ENCODE measurements at places on chromosomes 4 and X.
A peak's percentile ranks its signal among the peaks of the same experiment; 100 is the strongest.

- no peak for DNase-seq
Measured at GRCh38 chr4:8120501-8120900, 38.1 kb downstream of the ABLIM2 start.

DNA sequence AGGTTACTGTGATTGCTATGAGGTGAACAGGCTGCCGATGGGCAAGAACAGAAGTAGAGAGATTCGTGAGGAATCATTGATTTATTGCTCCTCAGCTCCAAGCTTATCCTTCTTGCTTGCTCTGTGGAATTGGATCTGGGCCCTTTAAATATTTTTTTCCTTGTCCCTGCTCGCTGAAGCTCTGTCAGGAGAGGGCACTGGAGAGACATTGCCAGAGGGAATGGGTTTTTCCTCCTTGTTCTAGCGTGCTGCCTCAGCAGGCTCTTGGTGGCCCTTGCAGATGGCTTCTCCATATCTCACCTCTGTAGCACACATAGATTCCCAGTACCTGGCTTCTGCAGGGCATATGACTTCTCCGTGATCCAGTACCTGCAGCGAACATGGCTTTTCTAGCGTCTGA lies 67.4 kb downstream of the CNGA2 start:
- no peak for DNase-seq

DNA sequence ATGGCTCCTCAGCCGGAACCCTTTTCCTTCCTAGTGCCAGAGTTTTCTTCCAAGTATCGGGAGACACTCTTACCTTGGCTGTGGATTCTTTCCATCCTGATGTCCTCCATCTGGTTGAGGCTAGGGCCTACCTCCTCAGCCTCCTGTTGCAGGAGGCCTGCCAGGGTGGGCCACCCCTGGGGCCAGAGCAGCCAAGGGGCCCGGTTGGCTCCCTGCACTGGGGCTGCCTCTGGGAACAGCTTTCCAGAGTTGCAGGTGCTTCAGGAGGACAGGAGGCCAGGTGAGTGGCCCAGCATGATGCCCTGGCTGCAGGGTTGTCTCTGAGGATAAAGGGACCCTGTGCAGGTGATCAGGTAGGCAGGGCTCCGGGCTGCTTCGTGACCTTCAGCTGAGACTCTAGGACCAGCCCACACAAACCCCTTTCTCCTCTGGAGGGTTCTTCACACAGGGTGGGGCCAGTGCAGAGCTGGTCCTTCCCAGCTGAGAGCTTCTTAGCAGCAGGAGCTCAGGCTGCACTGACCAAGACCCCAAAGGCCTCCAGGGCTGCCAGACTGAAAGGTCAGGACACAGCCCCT lies 5.3 kb upstream of the GPR78 start:
- no peak for DNase-seq

GRCh38 chr4:129788486-129788885 lies 692.5 kb downstream of the C4orf33 start:
- DNase-seq: no peak

DNA sequence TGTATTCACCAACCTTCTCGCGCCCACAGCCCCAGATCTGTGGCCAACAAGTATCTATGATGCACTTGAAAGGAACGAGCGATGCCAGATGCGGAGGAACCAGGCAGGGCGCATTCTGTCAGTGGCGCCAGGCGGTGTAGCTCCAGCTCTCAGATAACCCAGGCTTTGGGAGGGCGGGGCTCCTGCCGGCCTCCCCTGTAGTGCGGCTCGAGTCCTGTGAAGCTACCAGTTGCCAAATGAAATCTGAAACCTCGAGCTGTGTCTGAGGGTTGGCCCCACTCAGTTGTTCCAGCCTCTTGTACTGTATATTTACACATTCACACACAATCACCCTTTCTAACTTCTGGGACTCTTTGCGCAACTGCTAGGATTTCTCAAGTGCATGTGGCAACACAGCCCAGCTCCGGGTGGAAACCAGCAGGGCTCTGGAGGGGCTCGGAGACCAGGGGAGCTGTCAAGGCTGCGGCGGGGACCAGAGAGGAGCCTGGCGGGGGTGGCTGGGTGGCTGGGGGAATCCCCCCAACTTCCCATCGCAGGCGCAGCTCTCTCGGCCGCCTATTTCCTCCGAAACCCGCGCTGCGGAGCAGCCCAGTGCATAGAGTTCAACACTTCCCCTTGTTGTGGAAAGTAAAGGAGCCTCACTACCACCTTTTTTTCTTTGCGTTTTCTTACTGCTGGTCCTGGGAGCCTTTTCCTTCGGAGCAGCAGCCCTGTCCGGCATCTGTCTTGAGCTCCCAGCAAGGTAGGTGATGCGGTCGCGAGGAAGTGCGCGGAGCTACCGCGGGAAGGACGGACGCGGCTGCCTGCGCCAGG lies at the start of gene ARHGAP24:
Gene ARHGAP24, plus strand, starts transcription at position 333 of the 813 bp plus-strand sequence.
- peak; percentile 71 for DNase-seq

- no peak for DNase-seq
Measured at GRCh38 chr4:164058776-164059445, 564.4 kb downstream of the TMA16 start.

DNA sequence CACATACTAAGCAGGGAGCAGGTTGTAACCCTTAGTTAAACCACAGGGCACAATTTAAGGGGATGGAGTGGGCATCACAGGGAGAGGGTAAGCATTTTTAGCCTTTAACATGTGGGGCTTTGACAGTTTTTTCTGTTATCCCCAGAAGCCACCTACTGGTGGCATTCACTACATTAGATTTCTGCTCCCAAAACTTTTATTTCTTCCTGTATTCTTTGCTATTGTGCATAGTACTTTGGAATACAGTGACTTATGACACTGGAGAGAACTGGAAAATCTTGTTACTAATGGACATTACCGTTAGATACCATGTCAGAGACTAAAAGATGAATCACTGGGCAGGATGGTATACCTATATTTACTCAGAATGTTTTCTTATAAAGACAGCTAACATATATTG lies 7.3 kb downstream of the TRIM75 start:
- DNase-seq: no peak

DNA sequence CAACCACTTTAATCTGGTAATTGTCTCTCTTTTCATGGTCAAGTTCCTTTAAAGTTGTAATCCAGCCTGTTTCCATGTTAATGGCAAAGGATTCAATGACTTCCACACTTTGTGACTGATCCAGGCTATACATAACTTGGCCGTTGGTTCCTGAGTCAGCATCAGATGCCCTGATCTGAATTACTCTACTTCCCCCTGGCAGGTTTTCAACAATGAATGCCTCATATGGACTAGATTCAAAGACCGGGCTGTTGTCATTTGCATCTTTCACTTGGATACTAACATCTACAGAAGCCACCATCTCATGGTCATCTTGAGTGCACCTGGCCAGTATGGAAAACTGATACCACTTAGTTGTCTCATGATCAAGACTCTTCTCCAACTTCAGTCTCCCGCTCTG lies 62.6 kb upstream of the MTNR1A start:
- no peak for DNase-seq

- DNase-seq: no peak
Measured at GRCh38 chr4:140286456-140286855, 87.0 kb upstream of the SCOC start.

GRCh38 chr4:147207911-147208310 lies 262.2 kb upstream of the TTC29 start:
- no peak for DNase-seq

- no peak for DNase-seq
Measured at GRCh38 chr4:41057467-41057866, 156.9 kb downstream of the APBB2 start.

- DNase-seq: no peak
Measured at GRCh38 chrX:136453114-136453513, 34.6 kb upstream of the BRS3 start.

GRCh38 chr4:4618847-4619246 lies 77.0 kb upstream of the STX18 start:
- DNase-seq: no peak

DNA sequence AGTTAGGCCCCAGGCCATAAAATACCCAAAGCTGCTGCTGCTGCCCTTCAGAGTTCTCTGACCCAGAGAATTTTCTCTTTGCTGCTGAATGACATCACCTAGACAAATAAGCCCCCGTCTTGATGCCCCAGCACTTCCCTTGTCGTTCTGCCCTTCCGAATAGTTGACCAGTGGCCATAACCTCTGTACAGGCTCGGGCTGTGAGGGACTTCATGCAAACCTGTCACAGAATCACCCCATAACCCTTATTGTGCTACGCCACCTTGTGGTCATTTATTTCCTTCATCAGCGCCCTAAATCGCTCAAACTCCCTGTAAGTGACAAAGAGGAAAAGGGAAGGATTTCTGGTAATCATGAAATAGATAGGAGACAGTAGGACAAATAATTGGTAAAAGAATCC lies 18.8 kb downstream of the SPACA5 start:
- peak; percentile 40 for DNase-seq

DNA sequence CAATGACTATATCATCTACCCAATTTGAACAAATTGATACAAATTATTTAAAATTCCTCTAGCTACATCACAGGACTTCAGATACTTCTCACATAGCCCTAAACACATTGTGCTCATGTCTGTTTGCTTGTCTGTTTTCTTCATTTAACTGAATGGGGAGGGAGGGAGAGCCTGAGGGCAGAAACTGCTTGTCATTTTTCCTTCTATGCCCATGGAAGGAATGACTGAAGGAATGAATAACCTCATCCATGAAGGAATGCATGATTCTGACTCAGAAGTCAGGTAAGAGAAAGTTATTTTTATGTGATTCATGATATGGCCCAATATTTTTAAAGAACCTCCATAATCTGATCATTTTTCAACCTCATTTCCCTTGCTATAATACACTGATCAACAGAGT lies 418.0 kb upstream of the PITX2 start:
- DNase-seq: no peak

- DNase-seq: peak; percentile 66
Measured at GRCh38 chr4:153790962-153791551, 2.2 kb upstream of the SFRP2 start.

DNA sequence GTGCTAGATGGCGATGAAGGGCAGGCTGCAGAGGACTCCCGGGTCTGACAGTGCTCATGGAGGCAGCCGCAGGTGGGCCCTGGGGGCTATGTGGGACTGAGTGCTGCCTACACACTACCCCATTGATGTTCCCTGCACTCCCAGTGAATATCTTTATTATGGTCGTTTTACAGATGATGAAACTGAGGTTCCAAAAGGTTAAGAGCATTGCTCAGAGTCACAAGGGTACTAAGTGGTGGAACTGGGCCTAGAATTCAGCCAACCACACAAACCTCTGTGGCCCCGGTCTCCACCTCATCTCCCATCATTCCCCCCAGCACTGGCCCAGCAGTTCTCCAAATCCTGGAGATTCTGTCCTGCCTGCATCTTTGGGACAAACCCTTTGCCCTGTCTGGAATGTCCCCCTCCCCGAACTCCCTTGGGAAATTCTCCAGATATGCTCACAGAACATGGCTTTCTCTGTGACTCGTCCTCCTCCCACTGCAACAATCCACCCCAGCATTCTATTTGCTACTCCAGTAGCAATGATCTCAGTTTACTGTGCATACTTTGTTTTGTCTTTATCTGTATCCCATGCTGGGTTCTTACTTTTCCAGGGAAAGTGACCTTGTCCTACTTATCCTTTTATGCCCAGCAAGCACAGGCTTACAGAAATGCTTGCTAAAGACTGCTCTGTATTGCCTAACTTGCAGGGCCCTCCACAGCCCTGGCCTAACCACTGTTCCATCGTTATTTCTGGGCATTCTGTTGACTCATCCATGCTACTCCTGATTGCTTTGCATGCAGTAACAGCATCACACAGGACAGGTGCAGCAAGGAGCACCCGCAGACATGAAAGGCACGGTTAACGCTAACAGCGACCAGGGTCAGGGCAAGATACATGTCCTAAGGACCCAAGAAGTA lies 14.0 kb downstream of the PNMA6F start:
- DNase-seq: no peak

- no peak for DNase-seq
Measured at GRCh38 chrX:125326599-125326998, 6.9 kb downstream of the TEX13C start.

- no peak for DNase-seq
Measured at GRCh38 chrX:781224-782204, 150.9 kb downstream of the SHOX start.

DNA sequence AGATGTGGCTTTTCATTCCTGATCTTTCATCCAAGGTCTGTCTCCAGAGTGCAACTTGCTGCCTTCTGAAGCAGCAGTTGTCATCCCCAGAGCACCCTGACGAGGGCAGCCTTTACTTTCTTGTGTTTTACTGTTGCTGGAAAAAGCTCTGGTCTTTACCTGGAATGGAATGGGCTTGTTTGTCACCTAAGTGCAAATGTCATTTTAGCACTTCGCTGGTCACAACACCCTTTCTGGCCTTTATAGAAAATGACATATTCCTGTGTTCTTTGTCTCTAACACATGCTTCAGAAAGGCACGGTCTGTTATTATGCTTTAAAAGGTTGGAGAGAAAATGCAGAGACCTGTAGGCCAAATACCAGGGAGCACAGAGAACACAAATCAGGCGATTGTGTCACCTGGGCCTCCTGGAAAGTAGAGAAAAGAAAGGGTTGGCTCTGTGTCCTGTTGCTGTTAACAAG lies 332.7 kb upstream of the IGFBP7 start:
- peak; percentile 17 for DNase-seq

DNA sequence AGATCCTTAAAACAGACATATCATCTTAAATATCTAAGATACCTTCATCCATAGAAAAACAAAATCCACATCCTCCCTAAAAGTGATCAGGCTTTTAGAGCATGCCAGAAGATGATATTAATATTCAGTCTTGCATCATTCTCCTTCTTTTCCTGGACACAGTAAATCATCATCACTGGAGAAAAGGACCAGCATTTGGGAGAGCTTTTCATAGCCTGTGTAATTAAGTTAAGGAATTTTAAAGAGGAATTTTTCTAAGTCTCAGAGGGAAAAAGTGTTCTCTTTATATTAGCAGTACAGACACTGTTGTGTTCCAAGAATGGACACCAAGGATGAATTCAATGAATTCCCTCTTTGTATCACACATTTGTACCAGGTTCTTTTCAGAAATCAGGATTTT lies 696 bp downstream of the SCRG1 start:
- no peak for DNase-seq

DNA sequence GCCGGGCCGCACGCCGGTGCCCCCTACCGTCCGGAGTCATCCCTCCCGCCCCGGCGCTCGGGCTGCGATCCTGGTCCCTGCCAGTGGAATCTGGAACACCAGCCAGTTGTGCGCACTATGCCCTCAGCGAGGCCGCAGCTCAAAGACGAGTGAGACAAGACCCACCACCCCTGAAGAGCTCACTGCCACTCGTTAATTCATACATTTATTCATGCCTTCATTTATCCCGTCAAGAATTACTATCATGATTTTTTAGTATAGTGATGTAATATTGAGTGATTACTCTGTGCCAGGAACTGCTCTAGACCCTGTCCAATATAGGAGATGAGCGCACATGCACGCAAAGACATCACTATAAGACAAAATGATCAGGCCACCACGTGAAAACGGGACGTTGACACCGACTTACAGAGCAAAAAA lies 247 bp upstream of the PPA2 start:
- DNase-seq: no peak

DNA sequence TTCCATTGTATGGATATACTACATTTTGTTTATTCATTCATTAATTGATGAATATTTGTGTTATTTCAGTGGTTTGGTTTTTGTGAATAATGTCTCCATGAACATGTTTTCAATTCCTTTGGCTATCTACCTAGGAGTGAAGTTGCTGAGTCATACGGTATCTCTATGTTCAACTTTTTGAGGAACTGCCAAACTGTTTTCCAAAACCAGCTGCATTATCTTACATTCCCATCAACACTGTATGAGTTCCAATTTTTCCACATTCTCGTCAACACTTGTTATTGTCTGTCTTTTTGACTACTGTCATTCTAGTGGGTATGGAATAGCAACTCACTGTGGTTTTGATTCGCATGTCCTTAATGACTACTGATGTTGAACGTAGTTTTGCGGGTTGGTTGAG lies 388.6 kb upstream of the MAGEB2 start:
- DNase-seq: no peak

Measured in GM13977 (cell line).